NT2/D1 (cell line): ENCODE measurements at places on chromosomes 5 and 9.

DNA sequence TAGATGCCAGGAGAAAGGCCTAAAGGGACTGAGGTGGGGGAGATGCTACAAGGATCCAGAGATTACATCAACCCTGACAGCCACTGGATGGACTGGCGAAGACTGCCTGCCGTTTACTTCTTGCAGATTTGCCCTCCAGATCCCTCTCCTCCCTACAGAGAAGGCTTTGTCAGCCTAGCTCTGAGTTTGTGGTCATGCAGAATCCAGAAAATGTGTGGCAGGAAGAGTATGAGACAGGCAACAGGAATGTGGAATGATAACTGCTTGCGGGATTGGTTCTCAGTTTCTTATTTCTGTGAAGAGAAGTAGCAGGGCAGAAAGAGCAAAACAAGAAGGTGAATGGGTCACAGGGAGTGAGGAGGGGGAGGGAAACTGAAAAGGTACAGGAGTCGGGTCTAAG is 129.6 kb downstream of the TLE1 start:
- DNase-seq, result no peak

- DNase-seq, result no peak
Measured at GRCh38 chr9:129981180-129981907, 61.6 kb downstream of the FNBP1 start.

DNA sequence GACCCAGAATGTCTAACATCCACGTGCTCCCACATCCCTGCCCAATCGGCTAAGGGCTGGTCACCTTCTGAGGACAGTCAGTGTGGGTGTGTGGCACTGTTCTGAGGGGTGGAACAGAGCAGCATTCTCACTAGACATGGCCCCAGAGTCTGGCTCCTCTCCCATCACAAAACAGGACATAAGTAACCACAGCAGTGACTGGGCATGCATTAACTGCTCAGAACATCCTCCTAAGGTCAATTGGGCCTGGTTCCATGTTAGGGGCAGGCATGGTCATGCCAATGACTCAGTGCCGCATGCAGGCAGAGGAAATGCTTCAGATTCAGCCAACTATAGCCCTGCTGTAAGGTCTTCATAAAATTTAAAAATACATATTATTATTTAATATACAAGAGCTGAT is 12.9 kb downstream of the MACROH2A1 start:
- DNase-seq, result no peak

GRCh38 chr5:15571081-15571480 is 71.1 kb downstream of the FBXL7 start:
- no peak for DNase-seq

DNA sequence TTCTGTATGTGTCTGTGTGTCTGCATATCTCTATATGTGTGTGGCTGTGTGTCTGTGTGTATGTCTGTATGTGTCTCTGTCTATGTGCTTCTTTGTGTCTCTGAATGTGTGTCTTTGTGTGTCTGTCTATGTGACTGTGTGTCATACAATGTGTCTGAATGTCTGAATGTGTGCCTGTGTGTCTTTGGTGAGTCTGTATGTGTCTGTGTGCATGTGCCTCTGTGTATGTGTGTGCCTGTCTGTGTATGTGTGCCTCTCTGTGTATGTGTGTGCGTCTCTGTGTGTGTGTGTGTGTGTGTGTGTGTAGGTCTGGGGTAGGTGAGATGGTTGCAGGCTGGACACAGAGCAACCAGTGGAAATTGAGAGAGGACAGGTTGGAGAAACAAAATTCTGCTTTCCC is 435.3 kb downstream of the ARHGEF28 start:
- no peak for DNase-seq

DNA sequence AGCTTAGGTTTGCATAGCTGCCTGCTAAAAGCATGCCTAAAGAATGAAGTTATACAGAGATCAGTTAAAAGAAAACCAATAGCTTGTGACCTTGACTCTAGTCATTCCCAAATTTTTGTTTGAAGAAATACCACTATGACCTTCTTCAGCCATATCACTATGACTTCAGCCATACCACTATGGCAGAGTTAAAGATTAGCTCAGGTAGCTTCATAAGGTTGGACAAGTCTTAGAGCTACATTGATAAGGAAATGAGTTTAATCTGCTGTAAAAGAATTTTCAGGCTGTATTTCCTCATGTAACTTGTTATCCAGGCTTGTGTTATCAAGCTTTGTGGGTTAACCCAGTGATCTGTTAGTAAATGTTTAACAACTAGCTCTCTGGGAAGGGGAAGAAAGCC is 30.7 kb downstream of the C6 start:
- no peak for DNase-seq

DNA sequence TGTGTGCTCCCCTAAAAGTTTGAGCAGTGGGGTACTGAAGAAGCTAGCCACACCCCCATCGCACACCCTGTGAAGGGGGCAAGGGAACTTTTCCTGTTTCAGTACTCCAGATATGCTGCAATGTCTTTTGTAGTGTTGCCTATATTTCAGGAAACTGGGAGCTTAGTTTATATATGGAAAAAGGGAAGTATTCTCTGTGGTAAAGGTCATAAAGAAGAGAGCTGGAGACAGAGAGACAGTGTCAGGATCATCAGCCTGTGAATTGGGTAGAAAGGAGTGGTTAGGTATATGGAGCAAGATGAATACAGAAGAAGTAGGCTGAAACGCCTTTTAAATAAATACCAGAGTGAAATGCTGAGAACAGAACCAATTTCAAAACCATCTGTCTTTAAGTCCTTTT is 82.2 kb upstream of the C9orf72 start:
- DNase-seq, result no peak

DNA sequence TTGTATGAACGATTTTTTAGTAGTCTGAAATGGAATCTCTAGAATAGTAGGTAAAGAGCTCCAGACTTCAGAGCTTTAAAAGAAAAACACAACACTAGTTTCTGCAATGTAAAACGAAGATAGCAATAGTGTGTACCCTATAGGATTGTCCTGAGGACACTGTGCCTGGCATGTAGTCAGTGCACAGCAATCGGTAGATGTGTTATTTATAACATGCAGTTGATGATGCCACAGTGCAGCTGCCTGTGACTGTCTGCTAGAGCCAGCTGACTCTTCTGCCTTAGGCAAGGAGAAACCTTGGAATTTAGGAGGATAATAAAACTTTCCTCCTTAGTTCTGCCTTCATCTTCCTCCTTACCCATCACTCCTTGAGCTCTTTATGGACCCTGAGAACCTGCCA is 27.7 kb upstream of the TMOD1 start:
- DNase-seq, result no peak

DNA sequence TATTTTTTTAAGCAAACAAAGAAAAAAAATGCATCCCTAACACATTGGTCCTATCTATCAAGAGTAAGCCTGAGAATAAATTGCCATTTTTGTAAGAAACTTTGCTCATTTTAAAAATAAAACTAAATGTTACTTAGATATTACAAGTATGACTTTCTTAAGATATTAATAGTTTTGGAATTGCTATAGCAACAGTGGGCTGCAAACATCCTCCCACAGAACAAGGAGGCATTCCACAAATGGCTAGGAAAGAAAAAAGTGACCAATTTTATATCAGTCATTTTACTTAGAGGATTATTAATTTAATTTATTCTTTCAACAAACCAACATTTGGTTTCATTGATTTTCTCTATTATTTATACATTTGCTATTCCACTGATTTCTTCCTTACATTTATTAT is 63.7 kb downstream of the LURAP1L start:
- DNase-seq, result no peak

- DNase-seq, result no peak
Measured at GRCh38 chr5:178396796-178397720, 164.5 kb upstream of the PHYKPL start.

DNA sequence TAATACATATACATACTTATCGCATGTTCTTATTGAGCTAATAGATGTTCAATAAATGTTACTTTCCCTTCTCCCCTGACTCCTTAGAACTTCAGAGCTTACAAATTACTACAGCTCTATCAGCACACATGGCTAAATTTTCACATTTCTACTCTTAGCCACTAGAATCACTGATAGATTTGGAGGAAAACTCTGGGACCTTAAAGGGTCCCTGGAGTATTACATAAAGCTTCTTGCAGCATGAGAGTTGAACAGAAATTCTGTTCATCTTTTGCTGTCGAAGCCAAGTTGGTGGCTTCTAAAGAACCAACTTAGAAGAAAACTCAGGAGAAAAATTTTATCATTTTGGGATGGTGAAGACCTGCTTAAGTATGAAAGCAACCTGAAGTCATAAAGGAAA is 15.5 kb downstream of the B4GALT1 start:
- no peak for DNase-seq

- no peak for DNase-seq
Measured at GRCh38 chr9:92369075-92369474, 35.3 kb downstream of the OGN start.

DNA sequence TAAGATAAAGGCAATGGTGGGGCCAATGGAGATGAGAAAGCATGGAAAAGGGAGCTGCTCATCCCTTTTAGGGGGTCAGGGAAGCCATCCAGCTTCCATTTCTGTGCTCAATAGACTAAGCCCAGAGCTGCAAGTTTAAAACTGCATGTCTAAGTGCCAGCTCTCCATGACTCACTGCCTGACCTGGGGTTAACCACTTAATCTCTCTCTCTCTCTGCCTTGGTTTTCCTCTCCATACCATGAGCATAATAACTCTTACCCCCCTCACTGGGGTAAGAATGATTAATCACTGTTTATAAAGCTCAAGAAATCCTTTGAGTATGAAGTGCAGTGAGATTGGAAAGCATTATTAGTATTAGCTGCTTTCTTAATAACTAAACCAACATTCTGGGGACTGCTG is 1382.4 kb upstream of the WWC1 start:
- no peak for DNase-seq

DNA sequence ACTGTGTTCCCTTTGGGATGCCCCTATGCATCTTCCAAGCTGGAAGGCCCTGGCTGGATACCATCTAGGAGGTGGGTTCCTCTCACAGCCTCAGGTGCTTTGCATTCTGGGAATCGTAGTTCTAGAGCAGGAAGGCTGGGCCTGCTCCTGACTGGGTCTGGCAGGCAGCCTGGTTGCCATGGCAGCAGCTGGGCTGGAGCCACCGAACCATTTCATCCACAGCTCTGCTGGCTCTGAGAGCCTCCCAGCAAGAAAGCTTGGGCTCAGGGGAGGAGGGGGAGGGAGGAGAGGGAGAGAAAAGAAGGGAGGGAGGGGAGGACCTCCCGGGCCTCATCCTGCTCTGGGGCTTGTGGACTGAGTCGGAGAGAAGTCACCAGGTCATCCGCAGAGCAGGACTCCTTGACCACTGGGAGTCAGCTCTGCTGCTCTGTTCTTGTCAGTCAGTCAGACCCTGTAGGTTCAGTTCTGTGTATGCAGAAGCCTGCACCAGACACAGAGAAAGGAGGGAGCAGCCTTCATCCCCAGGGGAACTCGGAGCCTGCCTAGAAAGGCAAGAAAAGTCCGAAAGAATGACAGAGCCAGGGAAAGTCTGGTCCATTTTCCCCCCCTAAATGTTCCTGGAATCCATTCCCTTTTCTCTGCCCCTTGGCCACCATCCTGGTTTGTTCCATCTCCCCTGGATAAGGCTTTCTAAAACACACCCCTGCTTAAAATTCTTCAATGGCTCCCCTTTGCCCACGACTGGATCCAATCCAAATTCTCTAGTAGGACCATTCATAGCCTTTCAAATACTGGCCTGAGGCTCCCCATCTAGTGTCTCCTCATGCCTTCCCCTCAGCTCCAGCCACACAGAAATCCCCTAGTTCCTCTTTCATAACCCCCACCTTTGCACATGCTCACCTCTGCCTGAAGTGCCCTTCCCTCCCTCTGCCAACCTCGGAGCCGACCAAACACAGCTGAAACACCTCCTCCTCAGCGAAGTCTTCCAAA is 65.4 kb upstream of the ARAP3 start:
- peak; percentile 72 for DNase-seq

- no peak for DNase-seq
Measured at GRCh38 chr5:158133369-158133768, 274.4 kb upstream of the CLINT1 start.

GRCh38 chr9:106816524-106816923 is 46.4 kb upstream of the ZNF462 start:
- DNase-seq, result no peak

DNA sequence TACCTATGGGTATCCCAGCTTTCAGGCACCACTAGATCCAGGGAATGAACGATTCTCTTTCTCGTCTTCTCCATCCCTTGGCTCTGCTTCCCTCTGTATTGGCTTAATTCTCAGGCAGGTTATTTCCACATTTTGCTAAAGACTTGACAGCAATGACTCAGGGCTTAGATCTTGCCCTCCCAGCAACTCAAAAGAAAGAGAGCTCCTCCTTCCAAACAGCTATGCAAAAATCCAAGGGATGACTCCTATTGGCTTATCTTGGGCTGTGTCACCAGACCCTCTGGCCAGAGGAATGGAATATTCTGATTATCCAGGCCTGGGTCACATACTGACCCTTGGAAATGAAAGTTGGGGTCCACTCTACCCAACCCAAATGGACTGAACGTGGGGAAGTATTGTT is 270.2 kb downstream of the NTRK2 start:
- DNase-seq, result no peak

DNA sequence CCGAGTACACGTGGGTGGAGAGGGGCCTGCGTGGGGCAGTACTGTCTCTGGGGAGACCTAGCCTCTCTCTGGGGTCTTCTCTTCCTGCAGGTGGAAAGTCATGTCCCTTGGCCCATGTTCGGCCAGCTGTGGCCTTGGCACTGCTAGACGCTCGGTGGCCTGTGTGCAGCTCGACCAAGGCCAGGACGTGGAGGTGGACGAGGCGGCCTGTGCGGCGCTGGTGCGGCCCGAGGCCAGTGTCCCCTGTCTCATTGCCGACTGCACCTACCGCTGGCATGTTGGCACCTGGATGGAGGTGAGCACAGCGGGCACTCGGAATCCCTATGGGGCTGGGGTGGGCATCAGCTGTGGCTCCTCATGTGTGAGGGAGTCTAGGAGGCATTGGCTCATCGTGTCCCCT is 5.5 kb upstream of the CACFD1 start:
- DNase-seq, result no peak

- no peak for DNase-seq
Measured at GRCh38 chr9:94973451-94973941, 247.0 kb downstream of the AOPEP start.

DNA sequence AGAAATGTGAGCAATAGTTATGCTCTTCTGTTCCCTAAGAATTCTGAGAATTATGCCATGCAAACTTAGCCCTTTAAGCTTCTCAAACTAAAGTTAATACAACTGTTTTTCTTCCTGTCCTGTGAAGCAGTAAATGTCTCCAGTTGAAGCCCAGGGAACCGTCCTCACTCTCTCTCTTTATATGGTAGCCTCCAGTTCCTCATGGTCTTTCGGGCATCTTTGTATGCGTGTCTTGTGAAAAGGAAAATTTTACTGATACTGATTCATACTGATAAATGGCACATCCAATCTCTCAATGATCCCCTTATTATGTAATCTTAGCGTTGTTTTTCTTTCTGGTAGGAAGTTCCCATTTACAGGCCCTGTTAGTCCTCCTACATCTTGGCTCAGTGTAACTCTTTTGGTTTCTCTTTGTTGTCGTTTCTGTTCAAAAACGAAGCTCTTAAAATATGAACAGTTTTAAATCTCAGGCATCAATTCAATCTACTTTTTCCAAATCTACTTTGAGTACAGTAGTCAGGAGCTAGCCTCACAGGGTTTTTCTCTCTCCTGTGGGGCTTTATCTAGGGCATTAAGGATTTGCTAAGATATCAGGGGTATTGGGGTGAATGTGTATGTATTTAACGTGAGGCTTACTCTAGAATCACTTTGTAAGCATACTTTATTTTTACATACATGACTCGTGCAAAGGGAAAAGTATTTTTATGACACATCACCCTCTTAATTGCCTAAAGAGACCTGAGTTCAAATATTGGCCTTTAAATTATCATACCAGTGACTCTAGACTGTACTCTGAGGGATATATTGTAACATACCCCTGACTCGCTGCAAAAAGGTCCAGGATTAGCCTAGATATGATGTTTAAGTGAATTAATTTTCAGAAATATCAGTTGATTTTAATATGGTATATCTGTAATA is 258.0 kb downstream of the NR3C1 start:
- no peak for DNase-seq

GRCh38 chr5:113680534-113680933 is 167.0 kb downstream of the YTHDC2 start:
- no peak for DNase-seq
